ENCODE measurements at places on chromosomes 12 and 14.

DNA sequence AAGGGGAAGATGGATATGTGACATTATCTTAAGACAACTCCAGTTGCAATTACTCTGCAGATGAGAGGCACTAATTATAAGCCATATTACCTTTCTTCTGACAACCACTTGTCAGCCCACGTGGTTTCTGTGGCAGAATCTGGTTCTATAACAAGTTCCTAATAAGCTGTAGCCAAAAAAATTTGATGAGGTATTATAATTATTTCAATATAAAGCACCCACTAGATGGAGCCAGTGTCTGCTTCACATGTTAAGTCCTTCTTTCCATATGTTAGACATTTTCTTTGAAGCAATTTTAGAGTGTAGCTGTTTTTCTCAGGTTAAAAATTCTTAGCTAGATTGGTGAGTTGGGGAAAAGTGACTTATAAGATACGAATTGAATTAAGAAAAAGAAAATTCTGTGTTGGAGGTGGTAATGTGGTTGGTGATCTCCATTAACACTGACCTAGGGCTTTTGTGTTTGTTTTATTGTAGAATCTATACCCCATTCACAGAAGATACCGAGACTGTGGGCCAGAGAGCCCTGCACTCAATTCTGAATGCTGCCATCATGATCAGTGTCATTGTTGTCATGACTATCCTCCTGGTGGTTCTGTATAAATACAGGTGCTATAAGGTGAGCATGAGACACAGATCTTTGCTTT, 36.9 kb downstream of the PSEN1 start:
- no peak for DNase-seq

DNA sequence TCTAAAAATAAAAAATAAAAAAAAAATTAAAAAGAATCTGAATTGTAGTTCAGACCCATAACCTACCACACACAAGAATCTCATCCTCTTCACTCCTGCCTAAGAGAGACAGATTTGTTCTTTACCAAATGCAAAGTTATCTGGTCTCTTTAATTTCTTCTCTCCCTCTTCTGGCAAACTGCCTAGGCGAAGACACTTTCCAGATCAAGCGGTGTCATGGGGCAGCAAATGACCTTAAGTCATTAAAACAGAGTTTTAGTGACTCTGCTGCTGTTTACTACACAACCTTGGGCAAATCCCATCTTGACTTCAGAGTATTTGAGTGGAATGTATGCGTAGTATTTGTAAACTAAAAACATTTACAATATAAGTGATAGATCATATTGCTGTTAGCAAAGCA, 60.9 kb upstream of the NID2 start:
- DNase-seq: no peak

DNA sequence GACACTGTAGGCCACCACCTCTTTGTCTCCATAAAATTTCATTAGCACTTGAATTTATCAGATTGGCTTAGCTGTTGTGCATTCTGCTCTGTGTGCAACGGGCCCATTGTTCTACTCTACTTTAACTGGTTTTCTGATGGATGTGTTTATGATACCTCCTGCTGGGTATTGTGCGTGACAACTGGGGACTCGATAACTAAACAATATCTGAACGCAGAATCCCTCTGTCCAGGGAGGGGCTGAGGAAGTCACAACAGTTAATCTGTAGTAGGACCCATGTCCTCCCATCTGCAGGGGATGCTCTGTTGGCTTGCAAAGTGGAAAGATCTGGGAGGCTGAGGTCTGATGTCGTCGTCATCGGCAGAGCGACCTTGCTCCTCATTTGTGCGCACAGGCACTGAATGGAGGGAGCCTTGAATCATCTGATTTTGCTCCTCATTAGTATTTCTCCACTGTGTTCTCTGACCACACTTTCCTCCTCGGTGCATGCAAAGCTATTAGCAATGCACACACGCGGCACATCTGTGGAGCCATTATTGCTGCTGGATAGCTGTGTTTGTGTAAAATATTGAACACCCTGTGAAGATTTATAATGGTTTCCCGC, 422.5 kb downstream of the NRXN3 start:
- DNase-seq: no peak

DNA sequence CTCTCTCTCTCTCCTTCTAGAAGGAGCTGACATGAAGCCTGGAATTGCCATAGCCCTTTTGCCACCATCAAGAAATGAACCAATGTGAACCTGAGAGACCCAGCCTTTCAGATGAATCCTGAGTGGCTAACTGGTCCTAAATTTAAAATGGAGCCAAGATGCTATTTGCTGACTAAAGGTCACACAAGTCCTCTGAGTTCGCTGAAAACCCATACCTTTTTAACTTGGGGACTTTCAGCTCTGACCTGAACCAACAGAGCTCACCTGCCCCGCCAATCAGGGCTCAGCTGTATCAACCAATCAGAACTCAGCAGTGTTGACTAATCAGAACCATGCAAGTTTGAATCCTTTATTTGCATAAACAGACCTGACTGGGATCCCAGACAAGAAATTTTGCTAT, 70.3 kb upstream of the MDM1 start:
- DNase-seq: no peak

DNA sequence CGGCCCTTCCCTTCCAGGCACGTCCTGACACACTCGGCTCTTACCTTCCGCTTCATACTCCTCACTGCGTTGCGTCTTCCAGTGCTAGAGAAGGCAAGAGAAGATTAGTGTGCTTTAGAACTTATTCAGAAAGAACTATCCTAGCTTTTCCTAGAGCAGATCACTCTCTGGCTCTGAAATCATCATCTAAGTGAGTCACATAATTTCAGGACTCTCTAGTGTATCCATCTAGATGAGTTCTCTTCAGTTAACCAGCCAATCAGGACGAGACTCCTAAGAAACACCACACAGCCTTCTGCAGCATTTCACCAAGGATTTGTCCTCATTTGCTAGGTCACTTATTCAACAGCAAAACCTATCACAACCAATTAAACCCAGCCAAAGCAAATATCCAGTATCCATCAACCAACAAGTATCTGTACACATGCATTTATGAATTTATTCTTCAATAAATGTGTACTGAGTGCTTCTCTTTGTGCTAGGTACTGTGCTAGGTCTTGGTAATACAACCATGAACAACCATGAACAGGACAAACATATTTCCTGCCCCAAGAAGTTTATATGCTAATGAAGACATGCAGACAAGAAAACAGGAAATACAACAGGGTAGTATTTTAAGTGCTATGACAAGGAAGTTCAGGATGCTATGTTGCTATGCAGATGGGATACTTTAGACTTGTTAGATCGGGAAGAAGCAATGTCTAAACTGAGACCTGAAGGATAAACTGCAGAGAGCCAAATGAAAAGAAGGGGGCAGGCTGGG, 52.1 kb downstream of the NIN start:
- DNase-seq: no peak

GRCh38 chr12:20628226-20628787, 66.8 kb upstream of the SLCO1C1 start:
- no peak for DNase-seq

GRCh38 chr14:93939304-93940229, 12.4 kb downstream of the FAM181A start:
- DNase-seq: no peak

GRCh38 chr12:69906411-69907216, 81.6 kb downstream of the MYRFL start:
- no peak for DNase-seq

DNA sequence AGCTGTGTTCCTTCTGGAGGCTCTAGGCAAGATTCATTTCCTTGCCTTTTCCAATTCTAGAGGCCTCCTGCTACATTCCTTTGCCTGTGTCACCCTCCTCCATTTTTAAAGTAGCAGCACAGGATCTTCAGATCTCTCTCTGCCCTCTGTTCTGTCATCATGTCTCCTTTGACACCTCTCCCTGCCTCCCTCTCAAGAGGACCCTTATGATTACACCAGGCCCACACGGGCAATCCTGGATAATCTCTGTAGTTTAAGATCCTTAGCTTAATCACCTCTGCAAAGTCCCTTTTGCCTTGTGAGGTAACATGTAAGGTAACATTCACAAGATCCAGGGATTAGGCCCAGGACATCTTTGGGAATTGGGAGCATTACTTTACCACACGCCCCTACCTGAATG, 155.2 kb downstream of the SYNE2 start:
- no peak for DNase-seq

DNA sequence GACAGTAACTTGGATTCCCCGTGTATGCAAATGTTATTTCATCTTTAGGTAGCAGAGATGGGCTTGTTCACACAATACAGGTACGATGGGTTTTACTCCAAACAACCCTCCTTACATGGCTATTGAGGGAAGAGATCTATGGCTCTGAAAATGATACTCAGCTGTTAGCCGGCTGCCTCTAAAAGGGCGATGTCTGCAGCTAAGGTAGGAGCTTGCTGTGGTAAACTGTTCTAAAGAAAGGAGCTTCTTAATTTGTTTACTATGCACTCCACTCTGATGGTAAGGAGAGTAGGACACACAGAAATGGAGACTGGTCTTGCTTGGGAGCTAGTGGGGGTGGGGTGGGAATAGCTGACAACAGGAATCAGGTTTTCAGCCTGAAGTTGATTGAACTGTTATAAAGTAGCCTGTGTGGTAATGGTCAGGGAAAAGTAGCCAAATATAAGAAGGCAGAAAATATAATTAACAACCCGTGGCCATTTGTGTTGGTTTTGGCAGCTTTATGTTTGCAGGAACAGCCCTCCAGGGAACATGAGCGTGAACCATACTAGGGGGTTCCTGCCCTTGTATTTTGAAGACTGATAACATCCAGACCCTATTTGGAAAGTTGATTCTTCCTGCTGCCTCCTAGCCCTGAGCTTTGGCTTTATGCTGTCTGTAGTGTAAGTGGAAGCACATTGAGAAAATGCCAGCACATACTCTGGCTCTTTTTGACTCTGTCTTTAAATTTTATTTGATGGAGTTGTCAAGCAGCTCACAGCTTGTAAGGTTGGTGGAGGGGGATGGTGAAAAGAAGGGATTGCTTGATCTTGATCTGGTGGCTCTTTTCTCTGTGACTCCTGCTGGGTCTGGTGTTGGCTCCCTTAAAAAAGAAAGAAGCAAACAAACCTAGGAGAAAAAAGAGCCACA, 929.8 kb downstream of the DIO2 start:
- DNase-seq: no peak

DNA sequence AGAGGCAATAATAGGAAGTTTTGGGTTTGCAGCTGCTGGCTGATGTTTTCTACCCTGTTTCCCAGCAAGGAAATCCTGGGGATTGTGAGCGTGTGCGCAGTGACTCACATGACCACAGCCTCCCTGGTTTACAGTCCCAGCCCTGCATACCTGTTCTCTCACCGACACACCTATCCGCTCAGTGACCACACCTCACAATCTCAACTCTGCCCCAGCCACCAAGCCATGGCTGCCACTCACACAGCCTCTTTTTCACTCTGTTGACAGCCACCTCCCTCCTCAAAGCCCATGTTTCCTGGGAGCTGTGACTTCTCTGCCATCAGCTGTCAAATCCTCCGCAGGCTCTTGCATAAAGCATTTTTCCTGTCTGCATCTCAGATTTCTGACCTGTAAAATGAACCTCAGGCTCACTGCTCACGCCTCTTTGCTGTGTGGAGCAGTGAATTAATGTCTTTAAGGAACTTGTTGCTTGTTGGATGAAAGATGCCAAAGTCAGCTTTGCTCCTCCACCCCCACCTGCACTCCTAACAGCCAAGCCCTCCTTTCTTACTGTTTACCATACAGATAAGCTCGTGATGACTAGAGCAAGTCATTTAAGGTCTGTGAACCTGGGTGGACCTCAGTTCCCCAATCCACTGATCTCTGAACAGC, 43.5 kb downstream of the B4GALNT3 start:
- DNase-seq: no peak

DNA sequence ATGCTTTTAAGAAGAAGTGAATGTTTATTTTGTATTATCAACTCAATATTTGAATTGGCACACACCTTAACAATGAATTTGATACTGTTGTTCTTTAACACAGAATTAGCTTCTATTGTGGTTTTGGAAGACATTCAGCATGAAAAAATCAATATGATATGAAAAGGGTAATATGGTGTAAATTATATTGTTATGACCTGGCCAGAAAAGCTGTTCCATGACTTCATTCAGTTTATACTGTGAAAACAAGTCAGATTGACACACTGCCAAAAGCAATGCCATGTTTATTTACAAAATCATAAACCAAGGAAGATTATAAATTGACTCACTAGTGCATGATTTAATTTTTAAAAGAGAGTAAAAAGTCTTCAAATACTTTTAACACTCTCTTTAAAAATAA, 851.4 kb upstream of the SEL1L start:
- no peak for DNase-seq

- DNase-seq: peak; percentile 90
Observed at GRCh38 chr12:67705394-67706370, 57.1 kb downstream of the DYRK2 start.

GRCh38 chr14:53295985-53296582, 143.0 kb upstream of the DDHD1 start:
- DNase-seq: no peak

- no peak for DNase-seq
Observed at GRCh38 chr14:95431199-95432143, 85.0 kb downstream of the SYNE3 start.
